Kidney tubule cell (primary cell): ENCODE measurements at places on chromosomes 3 and 15.
A peak's percentile ranks its signal among the peaks of the same experiment; 100 is the strongest.

- no peak for DNase-seq
These were observed 3.7 kb upstream of the GFM1 start for GRCh38 chr3:158640646-158641045.

DNA sequence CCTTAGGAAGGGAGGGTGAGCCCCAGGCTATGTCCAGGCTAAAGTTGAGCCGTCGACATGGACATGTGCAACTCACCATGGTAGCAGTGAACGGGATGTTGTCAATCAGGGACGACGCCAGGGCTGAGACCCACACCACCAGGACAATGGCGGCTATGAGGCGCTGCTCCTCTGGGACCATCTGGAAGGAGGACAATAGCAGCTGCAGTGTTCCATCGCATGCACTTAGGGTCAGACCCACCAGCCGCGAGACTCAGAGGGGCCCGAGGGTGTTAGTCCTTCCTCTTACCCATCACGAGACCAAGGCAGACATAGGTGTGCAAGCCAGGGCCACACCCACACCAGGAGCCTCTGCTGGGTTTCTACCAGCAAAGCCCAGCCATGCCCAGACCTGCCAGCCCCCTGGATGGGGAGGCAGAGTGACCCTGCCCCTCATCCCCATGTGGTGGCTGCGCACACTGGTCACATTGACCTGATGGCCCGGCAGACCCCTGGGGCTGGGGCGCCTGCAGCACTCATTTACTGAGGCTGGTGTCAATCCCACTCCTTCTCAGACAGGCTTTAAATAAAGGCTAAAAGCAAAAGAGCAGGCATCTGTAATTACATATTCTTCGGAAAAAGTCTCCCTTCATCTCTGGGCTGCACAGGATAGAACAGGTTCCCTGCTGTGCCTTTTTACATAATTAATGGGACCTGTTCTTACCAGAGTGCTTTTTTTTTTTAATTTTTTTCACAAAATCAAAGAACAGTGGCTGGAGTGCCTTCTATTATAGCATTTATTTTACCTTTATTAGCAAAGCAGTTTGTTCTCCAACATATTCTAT lies 227.8 kb downstream of the OCA2 start:
- no peak for DNase-seq

GRCh38 chr3:134397755-134398154 lies 23.5 kb upstream of the AMOTL2 start:
- DNase-seq, result no peak

- peak; percentile 59 for DNase-seq
These were observed 80.9 kb downstream of the DGKG start for GRCh38 chr3:186281176-186281575.

- peak; percentile 30 for DNase-seq
These were observed 4.3 kb downstream of the ISL2 start for GRCh38 chr15:76340803-76341365.

DNA sequence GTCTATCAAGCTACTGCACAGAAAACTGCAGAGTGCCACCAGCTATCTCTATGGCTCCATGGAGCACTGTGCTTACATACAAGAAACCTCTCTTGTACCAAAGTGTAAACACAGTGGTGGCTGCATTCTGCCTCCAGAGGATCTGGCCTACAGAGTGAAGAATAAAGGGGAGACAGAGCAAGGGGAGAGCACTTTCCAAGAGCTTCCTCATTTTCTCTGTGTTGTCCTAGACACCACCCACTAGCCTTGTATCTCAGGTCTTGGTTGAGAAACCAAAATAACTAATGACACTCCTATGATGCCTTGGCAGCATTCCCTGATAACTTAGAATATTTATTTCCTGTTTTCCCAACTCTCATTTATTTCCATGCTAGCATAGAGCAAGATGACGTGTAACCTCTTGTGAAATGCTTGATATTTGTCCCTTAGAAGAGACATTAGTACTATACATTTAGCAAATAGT lies 56.9 kb upstream of the PHLDB2 start:
- DNase-seq, result peak; percentile 76

GRCh38 chr15:74385733-74386132 lies 18.3 kb upstream of the CYP11A1 start:
- no peak for DNase-seq

DNA sequence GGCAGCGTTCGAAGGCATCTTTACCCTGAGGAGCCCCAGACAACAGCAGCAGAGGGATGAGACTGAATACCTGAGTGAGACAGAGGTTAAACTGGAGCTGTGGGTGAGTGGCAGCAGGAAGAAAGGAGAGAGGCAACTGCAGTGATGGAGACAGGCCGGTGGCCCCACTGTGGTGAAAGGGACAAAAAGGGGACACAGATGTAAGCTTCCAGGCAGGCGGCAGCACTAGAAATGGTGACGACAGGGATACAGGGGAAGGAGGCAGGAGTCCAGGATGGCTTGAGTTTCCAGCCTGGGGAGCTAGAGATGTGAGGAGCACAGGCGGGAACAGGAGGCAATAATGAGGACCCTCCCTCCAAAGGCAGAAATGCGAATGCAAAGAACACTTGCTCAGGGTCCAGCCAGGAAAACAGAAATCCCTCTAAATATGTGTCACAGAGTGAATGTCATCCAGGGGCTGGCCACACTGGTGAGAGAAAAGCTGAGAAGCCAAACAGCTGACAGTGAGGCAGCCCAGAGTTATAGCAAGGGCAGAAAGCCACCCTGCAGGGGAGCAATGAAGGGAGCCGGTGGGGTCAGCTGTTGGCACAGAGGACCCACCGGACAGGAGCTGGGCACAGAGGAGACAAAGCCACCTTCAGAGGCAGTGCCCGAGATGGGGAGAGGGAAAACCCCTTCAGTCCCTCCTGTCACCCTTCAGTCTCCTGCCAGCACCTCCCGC lies 70.1 kb downstream of the TBC1D2B start:
- no peak for DNase-seq

GRCh38 chr15:48759921-48760320 lies 50.9 kb downstream of the CEP152 start:
- no peak for DNase-seq

- DNase-seq, result no peak
These were observed 80.3 kb upstream of the CCDC80 start for GRCh38 chr3:112721231-112721630.

- DNase-seq, result no peak
These were observed 238.5 kb upstream of the KCNMB2 start for GRCh38 chr3:178297740-178298139.

GRCh38 chr3:28115316-28115715 lies 126.1 kb upstream of the CMC1 start:
- peak; percentile 2 for DNase-seq

DNA sequence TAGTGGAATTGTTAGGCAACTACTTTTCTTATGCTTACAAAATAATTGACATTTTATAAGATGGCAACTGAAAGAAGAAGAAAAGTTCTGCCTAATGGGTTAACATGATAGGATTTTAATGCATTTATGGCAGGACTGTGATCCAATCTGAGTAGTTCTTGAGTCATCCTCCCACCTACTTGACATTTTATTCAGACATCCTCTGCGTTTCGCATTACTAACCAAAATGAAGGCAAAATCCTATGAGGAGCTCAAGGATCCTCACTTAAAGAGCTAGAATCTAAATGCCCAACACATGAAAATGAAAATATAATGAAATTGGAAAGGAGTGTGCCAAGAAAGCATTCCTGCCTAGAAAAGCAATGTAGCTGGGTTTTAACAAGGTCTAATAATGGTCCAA lies 581.1 kb upstream of the SEMA6D start:
- no peak for DNase-seq

- no peak for DNase-seq
These were observed 459.8 kb downstream of the MCTP2 start for GRCh38 chr15:94691169-94691568.

DNA sequence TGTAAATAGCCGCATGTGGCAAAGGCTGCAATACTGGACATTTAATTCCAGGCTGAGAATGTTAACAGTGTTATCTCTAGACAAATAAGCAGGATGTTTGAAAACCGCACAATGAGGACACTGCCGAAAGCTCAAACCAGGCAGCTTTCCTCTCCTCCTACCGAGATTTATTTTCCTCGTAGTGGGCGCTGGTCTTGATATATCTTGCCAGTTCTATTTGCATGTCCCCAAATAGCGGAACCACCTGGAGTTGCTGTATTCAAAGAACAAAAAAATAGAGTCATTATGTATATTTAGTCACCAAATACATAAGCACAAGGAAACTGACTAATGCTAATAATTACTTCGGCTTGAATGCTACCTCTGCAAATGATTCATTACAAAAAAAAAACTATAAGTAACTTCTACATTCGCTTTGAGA lies 46.5 kb downstream of the CYFIP1 start:
- DNase-seq, result peak; percentile 17

GRCh38 chr3:149199474-149199873 lies 22.2 kb downstream of the CP start:
- DNase-seq, result no peak

- no peak for DNase-seq
These were observed 100.2 kb upstream of the PRR23E start for GRCh38 chr3:127092776-127093175.

DNA sequence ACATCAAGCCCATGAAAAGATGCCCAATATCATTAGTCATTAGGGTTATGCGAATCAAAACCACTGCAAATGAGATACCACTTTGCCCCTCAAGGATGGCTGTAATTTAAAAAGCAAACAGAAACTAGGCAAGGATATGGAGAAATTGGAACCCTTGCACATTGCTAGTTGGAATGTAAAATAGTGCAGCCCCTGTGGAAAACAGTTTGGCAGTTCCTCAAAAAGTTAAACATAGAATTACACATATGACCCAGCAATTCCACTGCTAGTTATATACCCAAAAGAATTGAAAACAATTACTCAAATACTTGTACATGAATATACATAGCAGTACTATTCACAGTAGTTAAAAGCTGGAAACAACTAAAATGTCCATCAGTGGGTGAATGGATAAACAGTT lies 186.8 kb upstream of the CGNL1 start:
- DNase-seq, result no peak

GRCh38 chr3:66497985-66498671 lies 2.7 kb downstream of the LRIG1 start:
- DNase-seq, result no peak

DNA sequence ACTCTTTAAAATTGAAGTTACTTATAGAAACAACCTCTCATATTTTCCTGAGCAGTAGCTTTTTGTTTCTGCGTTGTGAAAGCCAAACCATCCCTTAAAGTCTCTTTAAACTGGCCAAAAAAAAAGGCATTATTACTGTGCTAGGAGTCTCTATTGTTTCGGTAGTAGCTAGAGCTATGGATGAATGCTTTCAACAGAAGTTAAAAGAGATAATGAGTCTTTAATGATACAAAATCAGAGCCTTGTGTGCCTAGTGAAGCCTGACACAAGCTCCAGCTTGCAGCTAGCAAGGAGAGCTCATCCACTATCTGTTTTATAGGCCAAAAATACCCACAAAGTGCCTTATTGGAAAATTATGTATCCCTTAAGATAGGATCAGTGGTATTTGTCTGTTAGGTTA lies 360.4 kb upstream of the CDIN1 start:
- DNase-seq, result no peak

- no peak for DNase-seq
These were observed 278.4 kb downstream of the MFSD1 start for GRCh38 chr3:159080256-159080655.

DNA sequence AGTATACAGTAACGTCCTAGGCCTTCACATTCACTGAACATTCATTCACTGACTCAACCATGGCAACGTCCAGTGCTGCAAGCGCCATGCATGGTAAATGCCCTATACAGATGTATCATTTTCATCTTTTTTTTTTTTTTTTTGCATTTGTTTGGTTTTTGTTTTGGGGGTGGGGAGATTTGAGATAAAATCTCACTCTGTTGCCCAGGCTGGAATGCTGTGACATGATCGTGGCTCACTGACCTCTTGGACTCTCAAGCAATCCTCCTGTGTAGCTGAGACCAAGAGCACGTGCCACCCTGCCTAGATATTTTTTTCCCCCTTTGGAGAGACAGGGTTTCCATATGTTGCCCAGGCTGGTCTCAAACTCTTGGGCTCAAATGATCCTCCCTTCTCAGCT lies 37.4 kb downstream of the SUSD5 start:
- DNase-seq, result no peak

DNA sequence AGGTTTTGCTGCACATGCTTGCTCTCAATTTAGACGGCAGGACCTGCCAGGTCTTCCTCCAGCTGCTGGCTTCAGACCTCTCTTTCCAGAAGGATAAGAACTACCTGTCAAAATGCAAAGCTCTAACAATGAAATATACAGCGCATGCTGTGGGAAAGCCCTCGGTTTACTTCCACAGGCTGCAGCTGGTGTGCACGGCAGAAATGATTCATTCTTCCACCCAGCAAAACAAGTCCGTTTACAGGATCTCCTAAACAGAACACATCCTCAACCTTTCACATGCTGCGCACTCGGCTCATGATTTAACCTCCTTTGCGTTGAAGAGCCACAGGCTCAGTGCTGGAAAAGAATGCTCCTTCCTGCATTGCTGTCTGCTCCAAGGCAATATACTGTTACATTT lies 92.4 kb upstream of the WNT5A start:
- DNase-seq, result no peak

- peak; percentile 69 for DNase-seq
These were observed 34.0 kb downstream of the LYZL4 start for GRCh38 chr3:42376344-42376798.

GRCh38 chr3:137081711-137082110 lies 123.9 kb downstream of the IL20RB start:
- no peak for DNase-seq

DNA sequence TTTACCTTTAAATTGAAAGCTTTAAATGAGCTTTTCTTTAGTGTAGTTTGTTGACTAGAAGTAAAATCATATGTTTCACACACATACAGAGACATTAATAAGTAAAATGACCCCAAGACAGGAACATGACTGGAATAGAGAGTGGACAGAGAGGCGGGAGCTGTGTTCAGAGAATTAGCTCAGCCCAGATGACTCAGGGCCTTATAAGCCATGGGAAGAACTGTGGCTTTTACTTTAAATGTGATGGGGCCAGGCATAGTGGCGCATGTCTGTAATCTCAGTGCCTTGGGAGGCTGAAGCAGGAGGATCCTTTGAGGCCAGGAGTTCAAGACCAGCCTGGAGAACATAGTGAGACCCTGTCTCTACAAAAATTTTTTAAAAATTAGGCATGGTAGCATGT lies 26.7 kb downstream of the SACM1L start:
- DNase-seq, result no peak

GRCh38 chr3:14274612-14274936 lies 96.0 kb downstream of the LSM3 start:
- no peak for DNase-seq

DNA sequence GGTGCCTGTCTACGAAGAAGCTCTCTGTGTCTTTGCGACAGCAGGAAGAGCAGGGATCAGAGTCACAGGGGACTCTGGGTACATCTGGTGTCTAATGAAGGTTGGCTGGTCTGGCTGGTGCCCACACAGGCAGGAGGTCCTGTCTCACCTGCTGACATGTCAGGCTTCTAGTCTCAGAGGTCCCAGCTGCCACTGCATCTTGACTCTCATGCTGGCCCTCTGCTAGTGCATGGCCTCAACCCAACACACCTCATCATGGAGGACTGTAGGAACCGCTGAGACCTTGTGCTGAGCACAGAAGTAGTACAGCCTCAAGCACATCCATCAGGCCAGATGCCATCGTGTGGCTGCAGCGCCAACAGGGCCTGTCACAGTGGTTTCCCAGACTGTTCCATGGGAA lies 206.1 kb upstream of the NR2F2 start:
- DNase-seq, result no peak
